ENCODE measurements at places on chromosomes 6 and 20.

GRCh38 chr6:19380293-19380692 is 456.9 kb upstream of the ID4 start:
- no peak for DNase-seq

- DNase-seq, result no peak
Observed at GRCh38 chr20:10524034-10524476, 89.0 kb downstream of the SLX4IP start.

DNA sequence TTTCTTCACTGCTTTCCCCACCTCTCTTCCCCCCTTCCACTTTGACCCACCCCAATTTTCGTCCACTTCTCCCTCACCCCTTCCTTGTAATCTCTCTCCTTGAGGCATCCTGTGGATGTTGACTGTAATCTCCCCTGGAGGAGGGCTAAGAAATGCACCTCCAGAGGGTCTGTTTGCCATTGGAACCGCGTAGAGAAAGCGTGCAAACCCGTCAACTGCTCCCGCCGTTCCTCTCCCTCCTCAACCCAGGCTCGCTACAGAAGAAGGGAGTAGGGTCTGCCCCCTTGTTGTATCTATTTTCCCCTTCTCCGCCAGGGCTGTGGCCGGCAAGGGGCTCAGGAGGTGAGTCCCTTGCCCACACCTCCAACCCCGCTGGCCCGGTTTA is 502 bp upstream of the HTR1E start:
- no peak for DNase-seq

GRCh38 chr6:10947966-10948365 is 61.1 kb downstream of the SYCP2L start:
- no peak for DNase-seq

DNA sequence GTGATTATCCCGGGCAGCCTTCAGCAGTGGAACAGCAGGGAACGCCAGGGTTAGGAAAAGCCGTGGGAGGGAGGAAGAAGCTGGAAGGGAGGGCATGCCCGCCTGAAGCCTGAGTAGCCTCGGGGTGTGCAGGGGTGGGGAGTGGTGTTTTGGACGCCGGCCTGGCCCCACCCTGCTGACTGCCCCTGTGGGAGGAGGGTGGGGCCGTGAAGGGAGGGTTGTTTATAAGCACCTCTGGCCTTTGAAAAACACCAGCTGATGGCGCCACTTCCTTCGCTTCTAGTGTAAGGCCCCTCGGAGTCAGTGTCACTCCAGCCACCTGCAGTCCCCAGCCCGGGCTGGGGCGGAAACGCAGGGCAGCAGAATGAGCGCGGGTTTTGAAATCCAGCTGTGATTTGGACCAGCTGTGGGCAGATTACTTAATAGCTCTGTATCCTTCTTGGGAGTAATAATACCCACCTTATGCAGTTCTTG is 52.8 kb upstream of the BMP6 start:
- no peak for DNase-seq

GRCh38 chr20:31355981-31356380 is 12.4 kb upstream of the DEFB118 start:
- DNase-seq, result no peak

DNA sequence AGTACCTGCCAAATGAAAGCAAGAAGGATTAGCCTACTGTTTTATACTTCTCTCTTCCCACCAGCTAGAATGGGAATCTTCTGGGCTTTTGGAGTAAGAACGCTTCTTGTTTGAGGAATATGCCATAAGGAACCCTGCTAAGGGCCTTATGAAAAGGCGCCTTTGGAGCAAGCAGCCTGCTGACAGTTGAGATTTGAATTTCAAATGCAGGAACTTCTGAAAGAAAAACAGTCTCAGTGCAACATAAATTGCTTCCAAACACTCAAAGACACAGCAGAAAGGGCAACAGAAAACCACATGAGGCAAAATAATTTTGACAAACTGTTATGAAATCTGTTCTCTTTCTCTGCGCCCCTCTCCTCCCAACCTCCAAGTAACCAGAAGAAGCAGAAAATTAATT is 149.4 kb upstream of the B3GAT2 start:
- DNase-seq, result no peak

DNA sequence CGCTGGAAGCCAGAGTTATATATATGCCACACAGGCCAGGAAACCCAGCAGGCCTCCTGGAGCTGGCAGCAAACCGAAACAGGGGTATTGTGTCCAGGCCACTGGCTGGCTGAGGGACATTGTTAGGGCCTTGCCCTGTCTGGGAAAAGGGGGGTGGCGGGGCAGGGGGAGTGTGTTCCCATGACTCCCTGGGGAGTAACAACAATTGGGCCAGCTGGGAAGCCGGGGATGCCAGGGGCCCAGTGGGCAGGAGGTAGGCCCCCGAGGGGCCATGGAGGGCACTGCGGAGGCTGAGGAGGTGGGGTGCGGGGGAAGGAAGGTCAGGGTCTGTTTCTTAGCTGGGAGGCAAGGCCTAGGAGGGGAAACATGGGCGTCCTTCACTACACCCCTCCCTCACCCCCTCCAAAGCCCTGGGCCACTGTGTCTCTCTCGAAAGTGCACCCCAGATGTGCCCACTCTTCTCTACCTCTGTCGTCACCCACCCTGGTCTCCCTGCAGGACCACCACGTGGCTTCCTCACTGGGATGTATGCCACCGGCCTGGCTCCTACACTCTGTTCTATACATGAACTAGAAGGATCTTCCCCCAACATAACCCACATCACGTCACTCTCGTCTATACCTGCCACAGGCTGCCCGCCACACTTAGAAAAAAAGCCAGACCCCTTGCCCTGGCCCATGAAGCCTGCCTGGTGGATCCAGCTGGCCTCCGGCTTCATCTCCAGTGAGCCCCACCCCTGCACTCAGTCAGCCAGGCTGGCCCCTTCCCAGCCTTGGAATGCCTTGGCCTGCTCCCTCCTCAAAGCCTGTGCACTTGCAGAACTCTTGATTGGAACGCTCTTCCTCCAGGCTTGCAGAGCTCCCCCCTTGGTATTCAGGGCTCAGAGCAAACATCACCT is 7.8 kb upstream of the E2F1 start:
- no peak for DNase-seq

- DNase-seq, result peak; percentile 19
Observed at GRCh38 chr6:128807577-128807976, 75.4 kb upstream of the LAMA2 start.

- DNase-seq, result no peak
Observed at GRCh38 chr20:24273251-24273650, 196.2 kb upstream of the SYNDIG1 start.

- no peak for DNase-seq
Observed at GRCh38 chr6:32137454-32137853, 7.4 kb upstream of the FKBPL start.

DNA sequence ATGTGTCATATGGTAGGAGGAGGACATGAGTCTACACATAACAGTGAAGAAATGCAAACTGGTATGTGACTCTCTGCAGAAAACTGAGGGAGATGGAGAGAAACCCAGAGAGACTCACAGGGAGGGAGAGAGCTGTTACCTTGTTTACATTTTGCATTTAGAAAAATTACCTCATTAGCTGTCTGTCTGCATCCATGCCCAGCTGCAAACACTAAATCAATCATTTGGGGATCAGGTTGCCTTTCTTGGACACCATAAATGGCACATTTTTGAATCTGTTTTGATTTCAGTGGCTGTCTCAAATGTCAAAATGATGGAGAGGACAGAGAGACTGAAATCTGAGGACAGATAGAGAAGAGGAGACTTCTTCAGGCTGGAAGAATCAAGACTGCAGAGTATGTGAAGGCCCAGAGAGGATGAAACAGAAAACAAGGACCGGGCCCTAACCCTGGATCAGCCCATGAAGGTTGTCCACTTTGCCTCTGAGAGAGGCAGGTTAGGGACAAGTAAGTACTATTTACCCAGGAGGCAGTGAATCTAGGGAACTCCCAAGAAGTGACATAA is 92.2 kb downstream of the UNC5CL start:
- DNase-seq, result no peak

- DNase-seq, result no peak
Observed at GRCh38 chr6:165456286-165456685, 146.9 kb upstream of the C6orf118 start.

DNA sequence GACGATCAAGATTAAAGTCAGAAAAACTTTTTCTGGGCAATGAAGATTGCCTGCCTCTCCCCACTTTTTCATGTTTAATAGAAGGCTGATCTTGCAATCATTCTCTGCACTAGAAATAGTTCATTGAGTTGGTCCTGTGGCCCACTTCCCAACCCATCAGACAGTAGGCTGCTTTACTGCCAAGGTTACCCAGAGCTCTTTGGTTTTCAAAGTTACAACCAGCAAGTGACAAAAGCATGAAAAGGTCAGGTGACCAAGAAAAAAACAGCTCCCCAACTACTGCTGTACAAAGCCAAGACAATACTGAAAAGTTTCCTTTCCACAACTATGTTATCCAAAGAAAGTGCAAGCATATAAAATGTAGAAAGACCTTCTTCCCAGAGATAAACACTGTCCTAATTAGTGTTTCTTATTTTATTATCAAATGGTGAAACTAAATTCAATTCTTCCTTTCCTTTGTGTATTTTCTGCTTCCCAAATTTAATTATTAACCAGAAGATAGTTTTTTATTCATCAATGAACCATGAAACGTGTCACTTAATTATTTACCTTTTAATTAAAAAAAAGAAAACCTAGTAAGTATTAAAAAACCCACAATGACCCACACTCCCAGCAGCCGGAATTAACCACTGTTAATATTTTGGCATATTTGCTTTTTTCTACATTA is 16.6 kb downstream of the DNAAF9 start:
- no peak for DNase-seq

- DNase-seq, result no peak
Observed at GRCh38 chr6:34359418-34360158, 32.9 kb downstream of the NUDT3 start.

GRCh38 chr20:49916146-49917002 is 1.0 kb upstream of the SPATA2 start:
- DNase-seq, result no peak

DNA sequence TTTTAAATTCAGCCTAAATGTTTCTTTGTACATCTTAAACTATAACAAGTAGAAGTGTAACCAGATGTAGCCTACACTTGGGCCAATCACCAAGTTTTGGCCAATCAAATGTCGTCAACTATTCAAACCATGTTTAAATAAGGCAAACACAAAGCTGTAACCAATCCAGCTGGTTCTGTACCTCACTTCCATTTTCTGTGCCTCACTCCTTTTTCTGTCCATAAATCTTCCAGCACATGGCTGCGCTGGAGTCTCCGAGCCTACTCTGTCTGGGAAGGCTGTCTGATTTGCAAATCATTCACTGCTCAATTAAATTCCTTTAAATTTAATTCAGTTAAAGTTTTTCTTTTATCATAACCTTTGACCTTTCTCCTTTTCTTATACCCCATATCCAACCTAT is 7.7 kb upstream of the AHI1 start:
- DNase-seq, result no peak

DNA sequence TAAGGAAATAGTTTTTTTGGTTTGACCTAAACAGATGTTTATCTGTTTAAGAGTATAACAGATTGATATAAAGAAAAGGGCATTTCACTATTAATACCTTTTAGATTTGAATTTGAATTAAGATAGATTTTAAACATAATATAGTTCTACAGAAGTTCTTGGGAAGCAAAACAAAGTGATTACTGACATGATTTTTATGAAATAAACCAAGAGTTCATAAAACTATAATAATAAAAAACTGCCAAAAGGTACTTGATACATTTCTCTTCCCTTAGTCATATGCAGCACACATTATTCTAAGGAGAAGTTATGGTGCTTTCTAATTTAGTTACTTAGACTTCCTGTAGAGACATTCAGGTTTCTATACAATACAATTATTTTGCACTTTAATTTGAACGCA is 9.6 kb downstream of the STXBP5 start:
- no peak for DNase-seq

DNA sequence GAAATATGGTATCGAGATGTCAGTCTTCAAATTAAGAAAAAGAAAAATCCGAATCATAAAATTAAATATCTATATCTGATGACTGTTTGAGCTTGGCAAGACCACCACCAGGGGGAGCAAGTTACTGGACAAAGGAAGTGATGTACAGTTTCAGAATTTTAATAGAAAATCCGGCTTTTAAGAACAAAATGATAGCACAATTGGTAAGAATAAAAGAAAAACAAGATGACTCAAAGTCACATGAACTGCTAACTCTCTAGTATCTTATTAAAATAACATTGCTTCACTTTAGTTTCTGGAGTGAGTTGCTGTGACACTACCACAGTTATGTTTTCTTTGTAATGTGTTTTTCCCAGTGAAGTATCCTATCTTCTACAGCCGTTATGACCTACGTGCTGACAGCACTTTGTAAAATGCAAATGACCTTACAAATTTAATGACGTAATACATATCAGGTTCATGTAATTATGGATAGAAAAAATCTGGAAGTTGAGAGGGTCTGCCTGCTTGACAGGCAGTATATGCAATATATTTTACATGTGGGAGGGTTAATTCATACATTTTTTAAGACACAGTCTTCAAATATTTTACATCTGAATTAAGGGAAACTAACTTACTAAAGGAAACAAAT is 405.3 kb upstream of the HS3ST5 start:
- peak; percentile 24 for DNase-seq

DNA sequence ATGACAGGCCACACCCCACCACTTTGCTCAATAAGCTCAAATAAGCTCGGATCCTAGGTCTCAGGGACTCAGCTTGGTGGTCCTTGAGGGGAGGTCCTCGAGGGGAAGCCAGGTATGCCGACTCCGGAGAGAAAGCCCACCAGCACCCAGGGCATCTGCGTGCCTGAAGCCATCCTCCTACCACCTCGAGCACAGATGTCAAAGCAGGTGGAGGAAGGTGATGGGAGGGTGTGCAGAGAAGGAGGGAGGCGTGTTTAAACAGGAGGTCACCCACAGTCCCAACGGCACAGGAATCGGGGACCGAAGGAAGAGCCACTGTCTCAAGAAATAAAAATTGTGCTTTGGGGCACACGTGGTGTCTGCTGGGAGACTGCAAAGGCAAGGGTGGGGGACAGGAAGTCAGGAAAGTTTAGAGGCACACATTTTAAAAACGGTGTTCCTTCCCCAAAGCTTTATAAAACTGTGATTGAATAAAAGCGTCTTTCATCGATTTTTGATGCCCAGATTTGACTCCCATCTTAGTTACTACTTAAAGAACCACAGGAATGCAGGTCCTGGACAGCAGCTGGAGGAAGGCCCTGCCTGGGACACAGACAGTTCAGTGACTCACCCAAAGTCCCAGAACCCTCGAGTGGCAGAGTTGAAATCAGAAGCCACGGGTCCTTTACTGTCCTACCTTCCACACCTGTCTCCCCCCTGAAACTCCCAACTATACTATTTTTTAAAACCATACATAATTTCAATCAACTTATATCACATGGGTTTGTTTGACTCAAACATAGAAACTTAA is 221.0 kb upstream of the PDE10A start:
- DNase-seq, result no peak

- no peak for DNase-seq
Observed at GRCh38 chr6:131368198-131368911, 204.7 kb upstream of the ARG1 start.

DNA sequence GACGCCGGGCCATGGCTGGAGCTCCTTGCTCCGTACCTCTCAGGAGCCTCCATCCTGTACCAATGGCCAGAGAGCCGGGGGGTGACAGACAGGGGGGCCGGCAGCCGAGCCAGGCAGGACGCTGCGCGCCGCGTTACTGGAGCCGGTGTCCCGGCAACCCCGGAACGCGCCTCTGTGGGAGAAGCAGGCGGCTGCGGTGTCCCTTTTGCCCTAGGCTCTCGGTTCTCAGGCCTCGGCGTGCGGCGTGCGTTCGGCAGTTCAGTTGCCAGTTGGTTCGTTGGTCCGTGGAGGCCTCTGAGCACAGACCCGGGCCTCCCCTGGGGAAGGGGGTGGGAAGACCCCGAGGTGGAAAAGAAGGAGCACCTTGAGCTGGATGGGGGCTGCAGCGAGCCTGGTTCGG is at the start of gene SPATS1:
TSS of gene SPATS1 (plus strand) at position 162 of the 400 bp plus-strand sequence. CDS start 446 bp downstream, outside the sequence.
- no peak for DNase-seq

GRCh38 chr6:105747823-105748405 is 338.2 kb upstream of the PRDM1 start:
- no peak for DNase-seq

Data from AG04449 (cell line).